ENCODE measurements at places on chromosomes 16 and 17.

DNA sequence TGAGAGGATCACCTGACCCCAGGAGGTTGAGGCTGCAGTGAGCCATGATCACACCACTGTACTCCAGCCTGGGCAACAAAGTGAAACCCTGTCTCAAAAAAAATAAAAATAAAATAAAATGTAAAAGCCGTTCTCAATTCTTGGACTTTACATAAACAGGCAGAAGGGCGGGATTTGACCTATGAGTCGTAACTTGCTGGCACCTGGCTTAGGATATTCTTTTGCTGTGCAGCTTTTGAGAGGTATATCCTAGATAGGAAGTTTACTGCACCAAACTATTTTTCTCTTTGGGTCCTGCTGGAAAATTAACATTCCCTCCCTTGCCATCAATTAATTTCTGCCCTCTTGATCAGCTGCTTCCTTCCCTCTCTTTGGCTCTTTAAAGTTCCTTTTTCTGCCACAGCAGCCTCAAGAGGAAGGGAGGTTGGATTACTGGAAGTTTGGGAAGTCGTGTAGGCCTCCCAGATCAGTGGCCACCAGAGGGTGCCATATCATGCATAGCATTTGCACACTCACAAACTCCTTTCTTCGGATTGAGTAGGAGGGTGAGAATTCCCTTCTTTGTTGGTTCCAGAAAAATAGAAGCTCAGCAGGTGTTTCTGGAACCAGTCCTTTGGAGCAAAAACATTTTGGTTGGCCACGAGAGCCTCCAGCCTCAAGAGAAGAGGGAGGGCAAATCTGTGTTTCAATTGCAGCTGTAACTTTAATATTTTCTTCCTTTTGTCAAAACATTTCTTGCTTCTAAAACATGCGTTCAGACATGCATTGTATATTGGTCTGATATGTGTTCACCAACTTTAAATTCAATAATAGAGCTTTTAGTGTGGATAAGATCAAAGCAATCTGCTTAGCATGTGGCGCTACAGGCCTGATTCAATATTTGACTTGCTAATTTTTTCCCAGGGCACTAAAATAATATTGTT is 147.3 kb downstream of the CCDC182 start:
- DNase-seq, result peak; percentile 59

DNA sequence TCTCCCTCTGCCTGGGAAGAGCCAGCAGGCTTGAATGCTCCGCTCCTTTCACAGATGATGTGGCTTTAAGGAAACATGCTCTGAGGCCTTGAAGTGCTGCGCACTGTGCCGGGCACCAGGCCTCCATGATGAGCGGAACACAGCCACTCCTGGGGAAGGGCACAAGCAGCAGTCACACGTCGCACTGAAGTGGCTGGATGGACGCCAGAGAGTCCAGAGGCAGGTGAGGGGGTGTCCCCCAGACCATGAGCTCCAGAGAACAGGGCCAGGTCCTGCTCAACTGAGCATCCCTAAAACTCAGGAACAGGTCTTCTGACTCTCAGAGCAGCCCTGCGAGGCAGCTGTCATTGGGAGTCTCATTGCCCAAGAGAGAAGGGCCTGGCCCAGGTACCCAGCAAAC is 35.6 kb downstream of the PEMT start:
- no peak for DNase-seq

DNA sequence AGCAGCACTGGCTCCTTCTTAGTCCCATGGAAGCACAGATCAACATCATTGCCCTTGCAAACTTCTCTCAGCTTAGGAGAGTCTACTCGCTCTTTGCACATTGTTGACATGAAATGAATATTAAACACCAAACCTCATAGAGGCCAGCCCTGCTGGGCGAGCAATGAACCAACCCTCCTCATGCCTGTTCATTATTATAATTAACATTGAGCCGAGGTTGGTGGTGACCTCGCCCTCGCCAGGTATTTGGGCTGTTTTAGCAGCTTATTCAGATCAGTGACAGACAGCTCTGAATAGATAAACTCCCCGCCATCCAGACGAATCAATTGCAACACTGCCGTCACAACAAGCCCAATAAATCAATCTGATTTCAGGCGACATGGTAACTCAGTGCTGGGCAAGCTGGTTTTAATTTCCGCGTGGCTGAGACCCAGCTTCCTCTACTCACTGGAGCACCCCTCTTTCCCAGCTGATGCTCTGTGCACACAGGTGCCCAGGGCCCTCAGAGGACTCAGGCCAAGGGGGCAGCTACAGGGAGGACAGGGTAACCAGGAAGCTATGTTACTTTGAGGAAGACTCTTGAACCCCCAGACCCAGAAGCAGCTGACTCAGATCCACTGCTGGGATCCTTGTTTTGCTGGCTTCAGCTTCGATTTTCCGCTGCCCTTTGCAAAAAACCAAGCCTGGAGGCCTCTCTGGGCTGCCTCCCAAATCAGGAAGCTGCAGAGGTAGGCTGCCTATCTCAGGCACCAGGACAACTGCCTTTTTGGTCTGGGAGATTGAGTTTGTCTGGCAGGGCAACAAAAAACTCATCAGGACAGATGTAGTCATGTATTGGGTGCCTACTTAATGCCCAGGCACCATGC is 10.7 kb upstream of the SEZ6 start:
- no peak for DNase-seq

- DNase-seq, result peak; percentile 30
Measured at GRCh38 chr16:58684001-58684353, 593 bp downstream of the SLC38A7 start.

- DNase-seq, result no peak
Measured at GRCh38 chr16:22765479-22765878, 48.5 kb upstream of the HS3ST2 start.

- DNase-seq, result no peak
Measured at GRCh38 chr17:80961541-80962330, 29.9 kb upstream of the CHMP6 start.

GRCh38 chr16:54928016-54928356 is 2.7 kb upstream of the IRX5 start:
- no peak for DNase-seq

DNA sequence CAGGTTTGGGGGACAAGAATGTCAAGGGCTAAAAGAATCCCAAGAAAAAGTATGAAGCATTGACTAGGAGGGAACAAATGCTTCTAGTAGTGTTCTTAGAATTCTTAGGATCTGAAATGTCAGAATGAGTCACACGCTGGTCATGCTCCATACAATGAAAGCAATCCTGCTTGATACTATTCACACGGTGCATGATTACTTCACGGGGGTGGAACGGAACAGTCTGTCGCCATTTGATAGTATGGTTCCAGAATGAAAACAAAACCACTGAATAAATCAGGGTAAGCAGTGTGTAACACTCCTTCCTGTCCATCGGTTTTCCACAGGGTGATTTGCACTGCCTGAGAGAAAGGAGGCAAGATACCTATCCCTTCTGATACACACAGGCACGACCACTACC is 22.9 kb upstream of the YWHAE start:
- DNase-seq, result peak; percentile 96

GRCh38 chr16:6822041-6822440 is 510.6 kb upstream of the RBFOX1 start:
- DNase-seq, result no peak

GRCh38 chr17:10197362-10197720 is 1.1 kb downstream of the GAS7 start:
- no peak for DNase-seq

GRCh38 chr17:61411261-61412142 is 11.9 kb downstream of the TBX2 start:
- peak; percentile 81 for DNase-seq
